Stomach (tissue), 19 donors: ENCODE measurements at places on chromosomes 7 and 10. TPM values are rescaled to one million over a fixed set of nuclear protein-coding genes. Genes with fewer than 3 reads are reported as not detected.

GRCh38 chr10:5547681-5547930 is 22.8 kb downstream of the CALML3 start:
- no peaks in the 10 kb centered on the region for H3K27me3 ChIP-seq
- no peak for DNase-seq
- no peaks in the 10 kb centered on the region for H3K36me3 ChIP-seq
- peak overlapping the region; percentile 87 for H3K27ac ChIP-seq

LRRC4 gene
- total RNA-seq, result 30.9 TPM

DNA sequence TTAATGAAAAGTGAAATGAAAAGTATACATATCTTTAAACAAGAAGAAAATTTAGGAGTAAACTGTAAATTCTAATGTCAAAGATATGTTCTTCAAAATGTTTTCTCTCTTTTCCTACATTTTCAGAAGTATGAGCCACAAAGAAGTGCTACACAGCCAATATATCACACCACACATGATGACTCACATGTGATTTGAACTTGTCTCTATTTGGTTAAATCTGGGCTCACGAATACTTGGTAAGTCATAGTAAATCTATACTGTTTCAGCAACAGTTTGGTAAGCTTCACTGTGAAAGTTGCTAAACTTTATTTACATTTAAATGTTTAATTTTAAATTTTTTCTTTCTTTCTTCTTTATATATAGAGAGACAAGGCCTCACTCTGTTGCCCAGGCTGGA is 380.6 kb upstream of the IGFBP3 start:
- H3K27me3 ChIP-seq, result no peaks in the 10 kb centered on the region
- no peak overlapping the region for H3K4me3 ChIP-seq
- no peaks in the 10 kb centered on the region for H3K4me1 ChIP-seq
- H3K36me3 ChIP-seq, result no peaks in the 10 kb centered on the region

DNA sequence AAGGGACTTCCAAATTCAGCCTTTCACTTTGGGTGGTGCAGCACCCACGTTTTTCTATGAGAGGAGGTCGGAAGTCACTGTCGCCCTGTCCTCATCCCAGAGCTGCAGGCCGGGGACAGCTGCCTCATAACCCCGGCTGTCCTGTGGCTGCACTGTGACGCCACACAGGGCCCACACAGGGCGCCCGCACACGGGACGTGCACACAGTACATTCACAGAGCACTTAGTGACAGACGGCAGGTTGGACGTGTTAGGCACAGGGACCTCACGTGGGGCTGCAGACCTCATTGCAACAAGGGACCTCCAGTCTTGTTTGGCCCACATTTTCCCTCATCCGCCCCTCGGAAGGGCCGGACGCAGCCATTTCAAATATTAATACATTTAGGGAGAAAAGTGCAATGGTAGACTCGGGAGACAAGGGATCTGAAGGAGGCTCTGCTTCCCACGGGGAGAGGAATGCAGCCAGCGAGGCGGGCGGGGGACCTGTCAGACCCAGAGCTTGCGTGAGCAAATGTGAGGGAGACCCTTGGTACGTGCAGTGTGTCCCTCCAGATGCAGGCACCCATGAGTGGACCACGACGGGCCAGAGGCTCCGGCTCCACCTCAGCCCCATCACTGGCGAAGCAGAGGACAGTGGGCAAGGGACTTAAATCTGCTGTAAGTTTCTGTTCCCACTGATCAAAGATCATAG is 86.7 kb downstream of the VOPP1 start:
- H3K27ac ChIP-seq, result no peak overlapping the region
- no peaks in the 10 kb centered on the region for H3K4me1 ChIP-seq
- peaks cover 16% of the 10 kb centered on the region for H3K36me3 ChIP-seq
- DNase-seq, result no peak
- no peak overlapping the region for H3K4me3 ChIP-seq
- no peaks in the 10 kb centered on the region for H3K27me3 ChIP-seq

DNA sequence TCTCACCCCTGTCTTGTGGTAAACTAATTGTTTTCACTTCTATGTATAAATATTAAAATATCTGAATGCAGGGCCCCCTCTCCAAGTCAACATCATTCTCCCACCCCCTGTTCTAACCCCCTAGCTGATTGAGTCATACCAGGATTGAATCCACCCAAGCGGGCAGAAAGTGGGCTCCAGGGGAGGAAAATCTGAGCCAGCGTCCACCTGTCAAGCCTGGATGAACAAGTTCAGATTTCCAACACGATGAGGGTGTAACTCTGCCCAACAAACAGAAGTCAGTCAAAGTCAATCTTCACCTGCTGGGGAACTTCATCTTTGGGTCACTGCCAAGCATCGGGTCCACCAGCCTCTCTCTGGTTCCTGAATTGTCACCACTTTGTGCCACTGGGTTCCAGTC is 162.9 kb upstream of the CELF2 start:
- no peak for DNase-seq
- no peak overlapping the region for H3K4me3 ChIP-seq
- H3K27ac ChIP-seq, result no peak overlapping the region
- H3K27me3 ChIP-seq, result no peaks in the 10 kb centered on the region

GRCh38 chr10:86392723-86393094 is 26.1 kb upstream of the GRID1 start:
- no peak overlapping the region for H3K27ac ChIP-seq
- no peaks in the 10 kb centered on the region for H3K36me3 ChIP-seq
- no peak overlapping the region for H3K4me3 ChIP-seq
- peaks cover 17% of the 10 kb centered on the region for H3K27me3 ChIP-seq
- peaks cover 12% of the 10 kb centered on the region for H3K4me1 ChIP-seq

- peaks cover 11% of the 10 kb centered on the region for H3K4me1 ChIP-seq
- no peaks in the 10 kb centered on the region for H3K27me3 ChIP-seq
- H3K36me3 ChIP-seq, result no peaks in the 10 kb centered on the region
- H3K27ac ChIP-seq, result no peak overlapping the region
- DNase-seq, result no peak
- no peak overlapping the region for H3K4me3 ChIP-seq
Measured at GRCh38 chr7:93013446-93014061, 104.2 kb downstream of the SAMD9 start.

CHAT gene
- not detected for total RNA-seq

AFAP1L2 gene
- 7.2 TPM for total RNA-seq

GRCh38 chr10:62907470-62908212 is 91.5 kb upstream of the EGR2 start:
- no peak overlapping the region for H3K27ac ChIP-seq
- H3K4me3 ChIP-seq, result no peak overlapping the region
- no peaks in the 10 kb centered on the region for H3K36me3 ChIP-seq
- peak; percentile 48 for DNase-seq

DNA sequence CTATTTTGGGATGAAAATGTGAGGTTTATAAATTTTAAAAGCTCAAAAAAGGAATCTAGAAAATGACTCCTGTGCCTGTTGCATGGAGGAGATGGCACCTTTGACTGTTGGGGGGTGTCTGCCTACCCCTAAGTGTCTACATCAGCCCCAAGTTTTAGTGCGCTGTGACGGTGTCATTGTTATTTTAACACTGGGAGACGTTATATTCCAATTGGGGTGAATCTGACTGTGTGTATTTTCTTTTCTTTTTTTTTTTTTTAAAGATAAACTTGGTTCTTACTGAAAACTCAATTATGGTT is 517 bp downstream of the SRGN start:
- peak overlapping the region; percentile 29 for H3K4me3 ChIP-seq
- H3K4me1 ChIP-seq, result peaks cover 20% of the 10 kb centered on the region
- H3K27me3 ChIP-seq, result no peaks in the 10 kb centered on the region

DNA sequence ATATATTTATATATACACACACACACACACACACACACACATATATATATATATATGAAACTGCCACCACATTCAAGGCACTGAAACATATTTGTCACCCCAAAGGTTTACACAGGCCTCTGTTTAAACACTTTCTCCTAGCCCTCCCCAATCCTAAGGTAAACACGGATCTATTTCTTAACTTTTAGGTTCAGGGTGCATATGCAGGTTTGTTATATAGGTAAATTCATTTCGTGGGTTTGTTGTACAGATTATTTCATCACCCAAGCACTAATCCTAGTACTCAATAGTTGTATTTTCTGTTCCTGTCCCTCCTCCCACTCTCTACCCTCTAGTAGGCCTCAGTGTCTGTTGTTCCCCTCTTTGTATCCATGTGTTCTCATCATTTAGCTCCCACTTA is 305.0 kb downstream of the GPR37 start:
- H3K27ac ChIP-seq, result no peak overlapping the region
- no peaks in the 10 kb centered on the region for H3K36me3 ChIP-seq
- H3K4me3 ChIP-seq, result no peak overlapping the region

IFIT1B gene
- total RNA-seq, result not detected

SFTPA2 gene
- total RNA-seq, result not detected

GRCh38 chr10:70228491-70228890 is 4.7 kb downstream of the PPA1 start:
- no peak overlapping the region for H3K4me3 ChIP-seq
- H3K36me3 ChIP-seq, result peaks cover 9% of the 10 kb centered on the region
- DNase-seq, result no peak
- no peaks in the 10 kb centered on the region for H3K27me3 ChIP-seq
- peaks cover 9% of the 10 kb centered on the region for H3K4me1 ChIP-seq
- peak overlapping the region; percentile 16 for H3K27ac ChIP-seq
